ENCODE measurements at places on chromosomes 13 and 19. TPM values are rescaled to one million over a fixed set of nuclear protein-coding genes. Genes with fewer than 3 reads are reported as not detected.

The CD22 gene
- 3.7 TPM for total RNA-seq

The DMAC2 gene
- 30.7 TPM for total RNA-seq

The KLK10 gene
- not detected for total RNA-seq

The OR7A5 gene
- not detected for total RNA-seq

The COMMD6 gene
- total RNA-seq = 201 TPM

The USE1 gene
- total RNA-seq = 16.4 TPM

The PGLYRP2 gene
- total RNA-seq = not detected

The MBD3L3 gene
- not detected for total RNA-seq

The DGKH gene
- total RNA-seq = 15.0 TPM

The PSG7 gene
- total RNA-seq = not detected

The KIR2DL1 gene
- total RNA-seq = not detected

The FAM216B gene
- total RNA-seq = 0.23 TPM

The CCNA1 gene
- 0.23 TPM for total RNA-seq

The KLHL1 gene
- total RNA-seq = not detected

The CACNG7 gene
- total RNA-seq = not detected

The KCNN4 gene
- total RNA-seq = 5.8 TPM

The CBARP gene
- 2.7 TPM for total RNA-seq

All from posterior vena cava (tissue), 2 donors.